ENCODE measurements at places on chromosomes 2 and 18.

DNA sequence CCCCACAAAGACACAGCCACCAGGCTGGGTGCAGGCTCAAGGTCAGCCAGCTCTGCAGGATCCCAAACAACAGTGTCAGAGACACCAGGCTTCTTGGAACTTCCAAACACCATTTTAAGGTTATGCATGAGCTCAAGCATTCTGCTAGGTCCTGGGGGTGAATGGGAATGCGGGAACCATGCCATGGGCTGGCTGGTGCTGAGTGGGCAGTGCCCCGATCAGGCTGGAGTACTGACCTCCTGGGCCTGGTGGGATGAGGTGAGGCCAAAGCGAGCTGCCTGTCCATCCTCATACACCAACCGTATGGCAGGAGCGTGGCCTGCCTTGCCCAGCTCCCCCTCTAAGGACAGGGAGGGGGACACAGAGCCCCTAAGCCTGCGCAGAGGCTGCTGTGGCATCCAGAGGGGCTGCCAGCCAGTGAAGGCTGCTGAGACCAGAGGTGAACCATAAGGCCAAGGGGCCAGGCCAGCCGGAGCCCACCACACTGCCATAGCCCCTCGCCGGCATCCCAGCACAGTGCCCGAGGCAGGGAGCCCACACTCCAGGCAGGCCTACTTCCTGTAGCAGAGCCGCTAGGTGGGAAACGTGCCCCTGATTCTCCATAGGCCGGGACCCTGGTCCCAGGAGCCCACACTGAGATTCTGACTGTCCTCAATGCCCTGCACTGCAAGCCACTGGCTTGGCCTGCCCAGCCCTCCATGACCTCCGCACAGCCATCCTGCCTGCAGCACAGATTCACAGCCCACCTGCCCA, 135.0 kb downstream of the HDAC4 start:
- DNase-seq, result no peak

DNA sequence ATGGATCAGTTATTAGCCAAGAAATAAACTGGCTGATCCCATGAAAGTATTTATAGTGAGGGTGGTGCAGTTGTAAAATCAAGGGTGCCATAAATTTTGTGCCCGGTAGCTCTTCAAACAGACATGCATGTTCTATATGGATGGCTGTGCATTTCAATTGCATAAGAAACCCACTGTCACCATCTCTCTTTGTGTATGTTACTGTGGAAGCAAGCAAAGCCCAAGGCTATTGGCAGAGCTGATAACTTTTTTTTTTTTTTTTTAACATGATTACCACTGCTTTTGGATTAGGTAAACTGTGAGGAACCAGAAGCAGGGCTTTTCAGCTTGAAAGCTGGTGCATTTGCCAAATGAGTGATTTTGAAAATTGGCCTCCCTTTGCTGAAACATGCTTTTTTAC, 332.6 kb downstream of the SOX11 start:
- no peak for DNase-seq

DNA sequence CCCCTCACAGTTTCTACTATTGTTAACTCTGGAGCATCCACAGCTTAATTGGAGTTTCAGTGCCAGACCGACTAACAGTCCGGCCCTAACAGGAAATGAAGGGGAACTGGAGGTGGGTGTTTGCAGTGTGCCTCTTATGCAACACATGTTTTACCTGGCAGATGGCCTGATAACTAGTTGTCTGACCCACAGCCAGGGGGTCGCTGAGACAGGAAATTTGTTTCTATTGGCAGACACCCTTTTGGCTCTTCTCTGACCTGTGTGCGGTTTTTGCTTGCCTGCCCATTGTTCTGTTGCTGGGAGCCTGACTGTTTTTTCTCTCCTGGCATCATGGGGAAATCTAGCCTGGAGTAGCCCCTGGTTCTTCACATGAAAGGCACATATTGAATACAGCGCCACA, 1329.8 kb downstream of the DSC3 start:
- no peak for DNase-seq

DNA sequence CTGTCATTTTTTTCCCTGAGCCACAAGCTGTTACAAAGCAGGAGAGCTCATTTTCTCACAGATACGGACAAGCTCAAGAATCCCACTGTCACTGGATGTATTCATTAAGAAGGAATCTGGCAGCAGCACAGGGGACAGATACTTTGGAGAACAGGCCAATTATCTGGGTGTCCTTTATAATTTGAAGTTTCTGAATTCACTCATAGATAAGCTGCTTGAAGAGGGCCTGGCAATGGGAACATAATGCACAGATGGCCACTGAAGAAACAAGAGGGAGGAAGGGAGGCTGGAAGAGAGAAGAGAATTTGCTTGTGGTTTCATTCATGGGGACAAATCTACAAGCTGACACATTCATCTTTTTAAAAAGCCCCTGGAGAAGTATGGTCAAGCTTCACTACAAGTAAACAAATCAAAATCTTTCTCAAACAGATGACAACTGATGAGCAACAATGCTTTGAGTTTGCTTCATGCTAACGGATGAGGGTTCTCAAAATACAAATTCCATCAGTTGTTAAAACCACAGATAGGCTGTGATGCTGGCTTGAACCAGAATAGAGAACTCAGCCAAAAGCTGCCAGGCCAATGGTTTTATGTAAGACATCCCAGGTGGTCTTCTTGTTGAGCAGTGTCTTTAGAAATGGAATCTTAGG, 11.9 kb downstream of the BCL2 start:
- no peak for DNase-seq

DNA sequence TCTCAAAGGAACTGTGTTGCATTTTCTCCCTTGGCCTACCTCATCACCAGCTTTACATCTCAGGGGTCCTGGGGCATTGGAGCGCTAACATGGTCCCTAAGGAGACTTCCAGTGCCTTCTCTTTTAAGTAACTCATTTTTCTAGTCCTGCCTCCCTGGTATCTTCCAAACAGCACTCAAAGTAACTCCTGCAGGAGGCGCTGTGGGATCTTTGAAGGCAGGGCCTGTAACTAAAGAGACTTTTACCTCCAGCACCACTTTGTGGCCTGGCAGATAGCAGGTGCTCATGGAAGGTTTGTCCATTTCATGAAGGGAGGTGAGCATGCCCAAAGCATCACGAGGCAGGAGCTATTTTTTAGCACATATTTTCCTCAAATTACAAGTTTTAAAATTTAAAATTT, 411.0 kb upstream of the GYPC start:
- DNase-seq, result peak; percentile 74

- DNase-seq, result peak; percentile 56
These were observed 205 bp downstream of the TET3 start for GRCh38 chr2:73984922-73985307.

- DNase-seq, result no peak
These were observed 355.0 kb downstream of the RNF144A start for GRCh38 chr2:7272210-7272609.

GRCh38 chr2:63484481-63484880, 103.8 kb downstream of the WDPCP start:
- no peak for DNase-seq

GRCh38 chr2:206218796-206219499, 55.5 kb upstream of the ZDBF2 start:
- DNase-seq, result no peak

DNA sequence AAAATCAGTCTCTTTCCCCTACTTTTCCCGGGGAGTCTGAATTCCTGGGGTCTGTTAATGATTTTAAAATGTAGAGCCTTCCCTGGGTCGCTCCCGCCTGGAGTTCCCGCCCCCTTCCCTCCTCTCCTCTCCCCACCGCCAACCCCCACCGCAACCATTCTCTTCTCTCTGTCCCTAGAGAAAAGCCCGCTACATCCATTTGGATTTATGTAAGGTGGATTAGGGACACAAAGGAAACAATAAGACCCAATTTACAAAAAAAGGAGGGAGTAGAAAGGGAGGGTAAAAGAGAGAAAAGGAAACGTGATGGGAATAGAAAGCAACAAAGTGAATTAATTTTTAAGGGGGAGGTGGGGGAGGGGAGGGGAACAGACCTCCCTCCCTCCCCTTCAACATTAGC, 2.2 kb downstream of the EPHA4 start:
- no peak for DNase-seq

- no peak for DNase-seq
These were observed 189.6 kb downstream of the MIB1 start for GRCh38 chr18:21930177-21930576.

DNA sequence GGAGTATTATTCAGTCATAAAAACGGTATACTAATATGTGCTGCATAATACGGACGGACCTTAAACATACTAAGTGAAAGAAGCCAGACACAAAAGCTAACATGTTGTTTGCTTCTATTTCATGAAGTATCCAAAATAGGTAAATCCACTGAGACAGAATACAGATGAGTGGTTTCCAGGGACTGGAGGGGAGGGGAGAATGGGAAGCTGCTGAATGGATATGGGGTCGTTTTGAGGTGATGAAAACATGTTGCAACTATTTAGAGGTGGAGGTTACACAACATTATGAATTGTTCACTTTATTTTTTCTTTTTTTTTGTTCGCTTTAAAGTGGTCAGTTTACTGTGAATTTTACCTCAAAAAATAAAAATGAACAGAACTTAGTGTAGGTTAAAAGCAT, 52.9 kb downstream of the RAB10 start:
- no peak for DNase-seq

DNA sequence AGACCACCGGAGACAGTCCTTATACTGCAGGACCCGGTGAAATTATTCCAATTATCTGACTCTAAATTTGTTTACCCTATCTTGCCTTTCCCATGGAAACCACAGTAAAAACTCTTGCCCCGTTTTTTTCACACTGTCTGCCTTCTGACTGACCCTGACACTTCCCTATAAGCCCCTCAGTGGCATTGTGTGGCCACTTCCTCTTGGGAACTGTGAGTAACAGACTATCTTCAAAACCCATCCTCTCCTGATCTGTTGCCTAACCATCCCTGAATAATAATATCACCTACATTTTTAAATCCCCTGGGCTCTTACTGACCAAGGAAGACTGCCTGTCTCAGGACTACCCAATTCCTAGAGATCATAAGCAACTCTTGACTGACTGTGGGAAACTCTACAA, 42.6 kb upstream of the RNF152 start:
- DNase-seq, result no peak

DNA sequence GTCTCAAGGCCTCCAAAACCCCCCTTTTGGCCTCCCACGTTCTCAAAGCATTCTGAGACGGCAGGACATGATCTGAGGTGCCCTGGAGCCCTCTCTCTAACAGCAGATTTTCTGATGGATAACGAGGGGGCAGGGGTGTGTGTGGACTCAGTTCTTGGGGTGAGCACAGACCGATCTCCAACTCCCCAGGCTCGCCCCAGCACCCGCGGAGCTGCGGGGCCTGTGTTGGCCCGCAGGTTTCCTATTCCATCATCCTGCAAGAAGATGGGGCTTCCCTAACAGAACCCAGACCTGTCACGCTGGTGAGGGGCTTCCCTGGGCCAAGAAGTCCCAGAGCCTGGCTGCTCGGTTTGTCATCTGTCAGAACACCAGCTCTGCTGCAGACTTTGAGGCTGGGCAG, 196.1 kb downstream of the ANAPC1 start:
- no peak for DNase-seq

DNA sequence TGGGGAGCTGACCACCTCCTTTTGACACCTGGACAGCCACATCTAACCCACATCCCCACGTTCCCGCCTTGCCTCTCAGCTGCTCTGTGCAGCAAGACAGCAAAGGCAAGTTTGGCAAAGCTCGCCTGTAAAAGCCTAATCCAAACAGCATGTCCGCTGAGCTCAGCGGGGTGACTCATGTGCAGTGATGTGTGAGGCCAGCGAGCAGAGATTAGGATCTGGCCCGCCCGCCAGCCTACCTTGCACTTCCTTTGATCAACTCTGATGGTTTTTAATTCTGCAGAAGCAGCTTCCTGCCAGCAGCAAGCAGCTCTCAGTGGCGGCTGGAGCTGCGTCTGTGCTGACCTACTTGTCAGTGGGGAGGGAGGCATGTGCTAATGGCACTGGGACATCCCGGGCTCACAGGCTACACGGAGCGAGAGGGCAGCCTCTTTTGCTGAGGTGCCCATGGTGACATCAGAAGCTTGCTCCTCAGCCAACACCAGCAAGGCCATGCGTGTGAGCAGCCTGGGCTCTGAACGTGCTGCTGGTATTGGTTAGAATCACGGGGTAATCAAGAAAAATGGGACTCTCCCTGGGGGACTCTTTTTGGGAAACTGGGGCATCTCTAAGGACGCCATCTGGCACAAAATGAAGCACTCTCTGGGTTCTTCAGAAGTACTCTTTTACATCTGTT, 36.0 kb upstream of the EML4 start:
- DNase-seq, result peak; percentile 33

DNA sequence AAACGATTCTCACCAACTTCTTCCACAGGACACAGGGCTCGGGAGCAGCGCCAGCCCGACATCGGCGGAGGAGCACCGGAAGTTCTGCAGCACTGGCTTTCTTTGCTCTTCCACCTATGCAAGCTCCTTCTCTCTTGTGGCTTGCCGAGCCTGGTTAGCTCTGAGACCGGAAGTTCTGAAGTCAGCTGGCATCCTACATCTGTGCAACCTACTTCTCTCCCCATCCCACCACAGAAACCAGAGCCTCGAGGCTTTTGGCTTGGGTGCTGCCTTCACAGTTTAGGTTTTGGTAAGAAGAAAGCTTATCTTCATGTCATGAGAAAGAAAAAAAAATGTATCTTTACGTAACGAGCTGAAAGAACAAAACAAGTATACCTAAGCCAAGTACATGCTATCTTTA, 111.7 kb downstream of the ANKRD44 start:
- no peak for DNase-seq

- no peak for DNase-seq
These were observed 162.4 kb upstream of the CWC22 start for GRCh38 chr2:180169474-180169873.

DNA sequence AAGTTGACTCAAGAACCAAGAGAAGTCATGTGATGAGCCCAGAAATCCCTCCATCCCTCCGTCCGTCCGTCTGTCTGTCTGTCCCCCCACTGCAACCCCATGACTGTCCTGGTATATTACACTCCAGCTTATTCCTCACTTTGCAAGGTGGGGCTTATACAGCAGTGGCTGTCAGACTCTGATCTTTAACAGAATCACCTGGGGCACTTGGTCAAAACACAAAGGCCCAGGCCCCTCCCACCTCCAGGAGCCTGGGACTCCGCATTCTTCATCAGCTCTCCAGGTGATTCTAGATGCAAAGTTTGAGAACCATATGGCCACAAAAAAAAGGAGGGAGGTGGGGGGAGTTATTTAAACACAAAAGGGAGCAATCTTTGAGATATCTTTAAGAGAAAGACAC, 61.4 kb downstream of the MYO5B start:
- no peak for DNase-seq

- DNase-seq, result peak; percentile 51
These were observed 85.6 kb downstream of the CD8B2 start for GRCh38 chr2:106572541-106573450.

DNA sequence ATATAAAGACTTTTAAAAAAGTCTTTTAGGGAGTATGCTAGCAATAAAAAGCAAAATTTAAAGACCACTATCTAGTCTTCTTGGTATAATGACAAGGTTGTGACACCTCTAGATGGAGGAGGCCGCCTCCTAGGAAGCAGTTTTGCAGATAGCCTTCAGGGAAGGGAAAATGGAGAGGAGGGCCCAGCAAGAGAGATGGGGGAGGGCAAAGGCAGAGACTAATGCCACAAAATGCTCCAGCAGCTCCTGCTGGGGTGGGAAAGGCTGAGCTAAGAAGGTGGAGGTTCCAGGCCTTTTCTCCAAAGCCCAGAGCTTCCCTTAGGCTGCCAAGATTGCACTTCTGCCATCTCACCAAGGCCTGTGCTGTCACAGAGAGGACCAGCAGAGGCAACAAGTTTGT, 153.9 kb upstream of the THSD7B start:
- DNase-seq, result no peak

Data from endothelial cell (in vitro differentiated cells).